ENCODE measurements at places on chromosomes 12 and 14. TPM values are rescaled to one million over a fixed set of nuclear protein-coding genes. Genes with fewer than 3 reads are reported as not detected.

GRCh38 chr14:104116288-104116755, 22.1 kb upstream of the KIF26A start:
- peak; percentile 54 for DNase-seq
- no peak overlapping the region for H3K27ac ChIP-seq
- H3K27me3 ChIP-seq: peaks cover 35% of the 10 kb centered on the region
- H3K4me1 ChIP-seq: peaks cover 3% of the 10 kb centered on the region
- no peaks in the 10 kb centered on the region for H3K36me3 ChIP-seq

DNA sequence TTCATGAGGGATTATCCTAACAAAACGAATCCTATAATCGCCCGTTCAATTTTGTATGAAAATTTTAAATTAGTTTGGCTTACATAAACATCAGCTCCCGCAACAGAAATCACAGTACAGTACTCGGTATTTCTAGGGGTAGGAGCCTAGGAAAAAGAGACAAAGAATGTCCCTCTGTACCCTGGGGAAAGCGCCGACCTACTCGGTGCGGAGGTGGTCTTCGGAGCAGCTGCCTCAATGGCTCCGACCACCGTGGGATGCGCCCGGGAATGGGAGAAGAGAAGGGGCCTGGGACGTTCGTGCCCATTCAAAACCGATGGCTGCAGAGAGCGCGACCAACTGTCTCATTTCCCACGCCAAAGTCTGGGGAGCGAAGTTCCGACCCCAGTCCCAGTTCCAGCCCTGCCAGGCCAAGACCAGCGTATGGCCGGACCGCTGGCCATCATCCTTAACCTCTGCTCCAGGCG, 618 bp downstream of the GNPNAT1 start:
- H3K36me3 ChIP-seq: no peaks in the 10 kb centered on the region
- peak overlapping the region; percentile 82 for H3K4me3 ChIP-seq
- no peak for DNase-seq
- H3K27ac ChIP-seq: peak overlapping the region; percentile 90
- H3K27me3 ChIP-seq: no peaks in the 10 kb centered on the region

GRCh38 chr14:103001226-103001625, 56.1 kb downstream of the CDC42BPB start:
- no peaks in the 10 kb centered on the region for H3K4me1 ChIP-seq
- no peak overlapping the region for H3K27ac ChIP-seq
- no peaks in the 10 kb centered on the region for H3K27me3 ChIP-seq
- DNase-seq: no peak
- no peak overlapping the region for H3K4me3 ChIP-seq
- peaks cover 26% of the 10 kb centered on the region for H3K36me3 ChIP-seq

AGAP2 gene
- total RNA-seq: 8.4 TPM
